ENCODE measurements at places on chromosomes 5 and 9.
A peak's percentile ranks its signal among the peaks of the same experiment; 100 is the strongest.

DNA sequence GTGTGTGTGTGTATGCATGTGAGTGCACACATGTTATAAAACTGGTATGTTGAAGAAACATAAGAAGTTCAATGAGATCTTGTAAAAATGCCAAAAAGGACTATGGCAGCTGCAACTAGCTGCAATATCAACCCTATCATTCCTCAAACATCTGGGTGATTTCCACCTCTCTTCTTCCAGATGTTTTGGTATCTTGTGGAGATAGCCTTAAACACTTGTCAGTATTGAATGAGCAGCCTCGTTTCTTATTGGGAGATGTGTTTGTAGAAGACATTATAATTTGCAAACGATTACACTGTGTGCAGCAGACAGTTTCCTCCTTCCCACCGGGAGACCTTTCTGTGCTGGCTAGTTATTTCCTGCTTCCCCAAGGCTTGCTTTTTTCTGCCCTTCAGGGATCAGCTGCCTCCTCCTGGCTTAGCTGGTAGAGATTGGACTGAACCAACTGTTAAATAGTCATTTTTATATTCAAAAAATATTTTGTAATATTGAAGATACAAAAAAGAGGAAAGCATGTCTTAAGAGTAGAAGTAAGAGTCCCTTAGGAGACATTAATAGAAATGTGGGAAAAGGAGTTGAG, 168.4 kb upstream of the MPDZ start:
- DNase-seq: no peak

GRCh38 chr9:104092875-104093600, 1.1 kb upstream of the SMC2 start:
- DNase-seq: no peak

DNA sequence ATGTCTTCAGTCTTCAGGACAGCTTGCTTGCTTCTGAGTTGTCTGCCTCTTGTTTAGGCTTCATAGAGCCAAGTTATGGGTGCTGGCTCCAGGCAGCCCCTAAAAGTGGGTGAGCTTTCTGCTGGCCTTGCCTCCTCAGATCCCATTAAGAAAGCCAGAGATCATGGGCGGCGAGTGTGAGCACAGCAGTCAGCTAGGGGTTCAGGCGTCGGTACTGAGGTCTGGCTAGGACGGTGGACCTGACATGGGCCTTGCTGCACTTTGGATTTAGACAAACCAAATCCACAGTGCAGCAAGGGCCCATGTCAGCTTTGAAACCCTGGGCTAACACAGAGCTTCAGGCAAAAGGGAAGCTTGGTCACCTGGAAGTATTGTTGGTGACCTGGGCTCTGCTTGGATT, 17.6 kb downstream of the PSAT1 start:
- no peak for DNase-seq

- DNase-seq: no peak
These were observed 93.6 kb downstream of the ROR2 start for GRCh38 chr9:91856419-91856818.

GRCh38 chr9:129383019-129383560, 205.0 kb upstream of the IER5L start:
- no peak for DNase-seq

DNA sequence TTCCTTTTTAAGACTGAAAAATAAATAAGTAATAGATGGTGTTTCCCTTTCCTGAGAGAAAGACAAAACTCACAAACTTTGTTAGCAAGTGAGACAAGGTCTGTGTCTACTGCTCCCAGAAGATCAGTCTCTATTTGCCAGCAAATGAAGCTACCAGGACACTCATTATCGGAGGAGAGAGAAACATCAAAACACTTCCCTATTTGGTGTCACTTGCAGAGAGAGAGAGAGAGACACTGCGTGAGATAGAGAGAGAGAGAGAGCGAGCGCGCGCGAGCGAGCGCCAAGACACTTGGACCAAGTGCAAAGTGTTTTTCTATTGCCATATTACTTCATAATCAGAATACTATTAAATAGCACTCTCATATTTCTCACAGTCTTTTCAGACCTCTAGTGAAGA, 142.7 kb downstream of the KCNN2 start:
- no peak for DNase-seq

DNA sequence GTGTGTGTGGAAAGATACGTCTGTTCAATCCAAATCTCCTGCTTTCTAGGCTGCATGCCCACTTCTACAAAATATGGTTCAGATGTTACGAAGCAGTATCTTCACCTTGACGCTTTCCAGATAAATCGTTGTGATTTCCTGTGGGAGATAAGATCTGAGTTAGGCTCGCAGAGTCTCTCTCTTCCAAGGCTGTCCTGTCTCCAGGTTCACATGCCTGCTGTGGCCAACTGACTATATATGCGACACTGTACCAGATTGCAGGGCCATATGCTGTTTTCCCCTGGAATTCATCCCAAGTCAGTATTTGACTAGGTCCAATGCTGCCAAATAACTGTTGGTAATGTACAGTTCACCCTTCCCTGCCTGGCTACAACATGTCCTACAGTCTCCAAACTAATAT, 47.9 kb downstream of the TMEM252 start:
- no peak for DNase-seq

DNA sequence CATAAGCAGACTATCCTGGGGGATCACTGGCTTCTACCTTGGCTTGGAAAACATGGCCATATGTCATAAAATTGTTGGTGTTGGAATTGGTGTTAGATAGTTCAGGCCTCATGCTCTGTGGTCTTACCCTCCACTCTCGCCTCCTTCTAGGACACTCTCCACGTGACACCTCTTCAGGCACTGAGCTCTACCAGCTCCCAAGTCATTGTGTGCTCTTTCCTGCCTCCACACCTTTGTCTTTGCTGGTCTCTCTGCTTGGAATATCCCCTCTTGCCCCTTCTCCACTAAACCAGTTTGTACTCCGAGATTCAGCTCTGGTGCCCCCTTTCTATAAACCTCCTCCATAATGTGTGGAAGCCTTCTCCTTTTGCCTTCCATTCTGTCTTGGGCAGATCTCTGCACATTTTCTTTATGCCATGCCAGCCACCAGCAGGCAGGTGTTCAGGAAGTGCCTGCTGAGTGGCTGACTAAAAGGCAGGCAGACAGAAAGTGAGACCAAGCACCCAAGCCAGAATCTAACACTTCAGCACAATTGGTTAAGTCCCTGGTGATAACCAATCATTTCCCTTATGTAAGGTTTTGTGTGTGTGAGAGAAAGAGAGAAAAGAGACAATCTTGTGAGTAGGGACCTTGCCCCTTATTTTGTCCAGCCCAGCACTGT, 37.7 kb downstream of the SAR1B start:
- no peak for DNase-seq

- no peak for DNase-seq
These were observed 1066.3 kb upstream of the NUDT12 start for GRCh38 chr5:104628911-104629310.

- peak; percentile 81 for DNase-seq
These were observed 56.4 kb downstream of the NEURL1B start for GRCh38 chr5:172697123-172698121.

DNA sequence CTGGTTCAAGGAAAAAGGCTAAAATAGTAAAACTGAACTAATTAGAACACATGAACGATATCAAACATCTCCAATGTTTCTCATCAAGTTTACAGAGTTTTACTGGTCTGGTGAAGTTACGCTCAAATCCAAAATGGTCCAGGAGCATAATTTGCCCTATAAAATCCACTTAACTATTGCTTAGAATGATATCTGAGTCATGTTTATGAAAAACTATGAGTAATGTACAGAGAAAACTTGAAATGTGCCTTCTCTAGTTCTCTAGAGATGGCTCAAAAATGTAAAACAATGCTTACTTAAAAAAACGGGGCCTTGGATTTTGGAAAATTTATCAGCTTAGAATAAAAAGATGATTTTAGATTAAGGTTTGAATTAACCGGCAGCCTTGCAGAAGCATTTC, 108.1 kb downstream of the FBXW11 start:
- DNase-seq: no peak

GRCh38 chr9:99475401-99476065, 253.5 kb downstream of the SEC61B start:
- no peak for DNase-seq

DNA sequence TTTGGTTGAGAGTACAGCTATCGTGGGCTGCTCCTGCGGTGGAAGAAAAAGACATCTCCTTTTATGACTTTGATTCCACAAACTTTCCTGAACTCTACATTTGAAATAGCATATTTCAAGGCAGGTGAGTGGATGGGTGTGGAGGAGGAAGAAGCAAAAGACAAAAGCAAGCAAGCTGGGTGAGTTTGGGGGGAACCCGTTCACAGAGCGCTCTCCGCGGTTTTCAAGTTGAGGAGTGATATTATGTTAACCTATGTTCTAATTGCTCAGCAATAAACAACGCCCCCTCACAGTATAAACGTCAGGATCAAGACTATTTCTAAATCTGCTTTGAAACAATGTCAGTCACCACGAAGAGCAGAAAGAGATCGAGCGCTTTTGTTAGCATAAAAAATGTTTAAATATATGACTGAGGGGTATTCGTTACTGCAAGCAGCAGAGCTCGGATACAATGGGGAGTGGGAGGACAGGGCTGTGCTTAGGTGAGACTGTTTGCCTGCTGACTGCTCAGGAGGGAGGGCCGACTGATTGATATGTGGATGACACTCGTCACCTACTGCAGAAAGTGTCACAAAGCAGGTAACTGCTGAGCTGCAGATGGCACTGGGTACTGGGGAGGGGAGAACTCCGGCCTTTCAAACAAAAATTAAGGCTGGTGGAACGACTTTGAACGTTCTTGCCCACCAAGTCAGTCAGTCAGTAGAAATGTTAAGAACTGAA, 236.5 kb downstream of the DRD1 start:
- no peak for DNase-seq

- DNase-seq: no peak
These were observed 19.2 kb upstream of the NANS start for GRCh38 chr9:98037357-98037756.

DNA sequence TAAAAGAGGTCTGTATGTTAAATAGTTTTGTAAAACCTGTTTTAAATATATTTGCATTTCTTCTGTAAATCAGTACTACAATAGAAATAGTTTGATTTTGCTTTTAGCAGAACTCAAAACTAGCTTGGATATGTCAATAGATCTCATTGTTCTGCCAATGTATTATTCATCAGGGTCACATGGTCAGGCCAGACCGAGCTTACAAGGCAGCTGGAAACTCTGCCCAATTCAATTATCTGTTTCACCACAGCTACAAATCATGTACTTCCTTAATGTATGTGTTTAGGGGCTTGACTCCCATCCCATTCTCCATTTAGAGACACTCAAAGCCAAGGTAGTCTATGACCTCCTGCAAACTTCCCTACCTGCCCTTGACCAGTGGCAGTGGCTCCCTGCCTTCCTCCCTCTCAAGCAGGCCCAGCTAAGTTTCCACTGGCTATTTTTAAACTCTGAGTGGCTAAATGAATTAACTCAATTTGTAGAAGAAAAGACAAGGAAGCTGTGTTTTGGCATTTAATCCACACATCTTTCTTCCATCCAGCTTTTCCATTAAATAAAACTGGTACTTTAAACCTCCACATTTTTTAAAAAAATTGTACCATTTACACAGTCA, 46.4 kb upstream of the SELENOP start:
- no peak for DNase-seq

GRCh38 chr9:132406554-132407122, at the start of gene TTF1:
TSS of gene TTF1 (minus strand) at chr9:132406840. CDS start at chr9:132402821, 4,019 bp downstream.
- DNase-seq: peak; percentile 86

DNA sequence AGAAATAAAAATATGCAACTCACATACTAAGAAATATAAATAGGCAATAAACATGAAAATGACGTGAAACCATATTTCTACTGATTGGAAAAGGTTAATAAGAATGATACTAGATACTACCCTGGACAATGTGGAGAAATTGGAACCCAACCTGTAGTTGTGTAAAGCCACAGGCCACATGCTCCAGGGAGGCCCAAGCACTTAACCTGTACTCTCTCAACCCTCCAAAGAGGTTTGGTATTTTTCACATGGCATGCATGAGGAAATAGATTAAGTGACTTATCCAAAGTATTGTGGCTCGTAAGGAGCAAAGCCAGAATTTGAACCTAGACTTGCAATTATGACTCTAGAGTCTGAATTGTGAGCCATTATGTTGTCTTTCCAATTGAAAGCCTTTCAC, 13.4 kb downstream of the LIFR start:
- DNase-seq: no peak

DNA sequence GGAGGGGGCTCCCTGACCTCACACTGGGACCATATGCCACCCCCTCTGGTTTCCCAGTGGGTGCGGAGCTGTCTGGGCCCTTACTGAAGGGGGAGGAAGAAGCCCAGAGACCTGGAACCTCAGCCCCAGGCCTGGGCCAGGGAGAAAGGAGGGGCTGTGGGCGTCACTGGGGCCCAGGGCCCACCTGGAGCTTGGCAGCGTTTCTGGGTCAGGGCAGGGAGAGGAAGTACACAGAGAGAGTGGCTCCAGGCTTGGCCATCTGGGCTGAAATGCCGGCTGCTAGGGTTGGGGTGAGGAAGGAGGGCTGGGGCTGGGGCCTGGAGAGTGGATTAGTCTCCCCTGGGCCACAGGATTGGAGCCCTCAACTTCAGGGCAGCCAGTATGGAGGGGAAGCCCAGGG, 6.4 kb upstream of the DAB2IP start:
- no peak for DNase-seq

GRCh38 chr9:125649315-125649714, 57.7 kb downstream of the MAPKAP1 start:
- no peak for DNase-seq

- DNase-seq: no peak
These were observed 1865.3 kb upstream of the CDH9 start for GRCh38 chr5:28903643-28904042.

DNA sequence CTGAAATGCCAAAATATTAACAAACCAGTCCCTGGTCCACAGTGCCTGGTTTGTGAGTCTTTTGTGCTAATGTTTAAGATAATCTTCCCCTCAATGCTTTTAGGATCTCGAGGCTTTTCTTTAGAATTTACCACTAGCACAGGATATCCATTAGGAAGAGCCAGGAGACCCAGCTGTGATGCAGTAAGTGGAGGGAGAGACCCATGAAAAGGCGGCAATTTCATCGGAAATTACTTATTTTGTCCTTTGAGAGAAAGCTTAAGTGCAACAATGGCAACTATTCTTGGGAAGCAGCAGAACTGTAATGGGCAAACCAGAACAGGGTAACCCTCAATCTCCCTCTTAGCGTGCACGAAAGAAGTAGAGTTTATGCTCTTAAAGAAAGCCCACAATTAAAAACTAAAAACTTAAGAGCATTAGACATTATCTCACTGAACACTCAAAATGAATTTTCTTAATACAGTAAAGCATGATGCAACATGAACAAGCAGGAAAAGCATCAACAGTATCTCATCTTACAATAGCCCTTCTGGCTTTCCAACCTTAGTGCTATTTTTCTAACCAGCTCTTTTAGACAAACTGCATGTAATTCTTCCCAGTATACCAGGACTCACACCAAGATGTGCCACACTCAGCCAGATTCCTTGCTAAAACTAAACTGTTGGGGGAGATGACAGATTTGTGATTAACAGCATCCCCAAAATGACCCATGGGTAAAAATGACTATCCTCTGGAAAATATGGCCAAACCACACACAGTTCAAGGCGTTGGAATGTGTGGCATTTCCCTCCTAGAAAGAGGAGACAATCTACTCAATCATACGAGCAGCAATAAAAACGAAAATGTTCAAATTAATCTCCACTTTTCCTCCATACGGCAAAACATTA, 36.4 kb downstream of the PWWP2A start:
- DNase-seq: no peak

- DNase-seq: no peak
These were observed 8.0 kb downstream of the SURF6 start for GRCh38 chr9:133327834-133328484.
